Daoy (cell line): ENCODE measurements at places on chromosomes 16 and 17. TPM values are rescaled to one million over a fixed set of nuclear protein-coding genes. Genes with fewer than 3 reads are reported as not detected.

DNA sequence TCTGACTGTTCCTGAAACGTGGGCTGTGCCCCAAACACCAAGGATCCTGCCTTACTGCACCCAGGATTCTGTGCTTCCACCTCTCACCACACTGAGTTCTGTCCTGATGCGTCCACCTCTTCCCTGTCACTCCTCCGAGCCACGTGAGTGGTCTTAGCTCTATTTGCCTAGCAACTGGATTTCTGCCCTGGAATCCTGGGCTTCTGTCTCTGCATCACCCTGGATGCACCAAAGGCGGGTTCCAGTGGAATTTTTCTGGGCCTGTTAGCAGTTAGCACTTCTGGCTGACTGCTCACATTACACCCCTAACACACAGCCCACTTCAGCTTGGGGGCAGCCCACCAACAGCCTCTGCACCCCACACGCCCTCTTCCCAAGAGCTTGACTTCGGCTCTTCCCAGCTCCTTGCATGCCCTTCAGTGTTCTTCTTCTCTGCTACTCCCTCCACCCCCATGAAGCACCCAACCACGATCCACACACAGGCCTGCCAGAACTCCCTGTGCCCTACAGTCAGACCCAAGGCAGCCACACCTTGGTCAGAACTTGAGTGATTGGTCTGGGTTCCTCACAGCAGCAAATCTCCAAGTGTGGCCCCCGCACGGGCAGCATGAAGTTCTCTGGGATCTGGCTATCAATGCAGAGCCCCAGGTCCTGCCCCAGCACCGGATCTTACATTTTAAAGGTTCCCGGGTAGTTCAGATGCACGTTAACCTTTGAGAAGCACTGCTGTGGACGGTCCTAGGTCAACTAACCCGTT lies 129.8 kb upstream of the RCVRN start:
- no peak for DNase-seq

NAA38 gene
- 99.2 and 136 TPM in 2 replicates for total RNA-seq

GRCh38 chr17:37829592-37830123 lies 84.8 kb upstream of the HNF1B start:
- DNase-seq, result no peak

ATP5PD gene
- total RNA-seq, result 453 and 707 TPM in 2 replicates

CDH8 gene
- total RNA-seq, result not detected in 2 replicates

KRT13 gene
- not detected in 2 replicates for total RNA-seq

GRCh38 chr16:85149776-85150175 lies 37.5 kb upstream of the CIBAR2 start:
- DNase-seq, result no peak

HBQ1 gene
- not detected in 2 replicates for total RNA-seq

GRCh38 chr16:85449191-85449884 lies 163.8 kb upstream of the GSE1 start:
- no peak for DNase-seq

G6PC1 gene
- total RNA-seq, result not detected in 2 replicates
